ENCODE measurements at places on chromosomes 16 and 17.

- DNase-seq, result no peak
Measured at GRCh38 chr16:86959091-86959651, 358.0 kb downstream of the C16orf95 start.

GRCh38 chr17:47915776-47916398 lies 19.9 kb downstream of the SP2 start:
- no peak for DNase-seq

DNA sequence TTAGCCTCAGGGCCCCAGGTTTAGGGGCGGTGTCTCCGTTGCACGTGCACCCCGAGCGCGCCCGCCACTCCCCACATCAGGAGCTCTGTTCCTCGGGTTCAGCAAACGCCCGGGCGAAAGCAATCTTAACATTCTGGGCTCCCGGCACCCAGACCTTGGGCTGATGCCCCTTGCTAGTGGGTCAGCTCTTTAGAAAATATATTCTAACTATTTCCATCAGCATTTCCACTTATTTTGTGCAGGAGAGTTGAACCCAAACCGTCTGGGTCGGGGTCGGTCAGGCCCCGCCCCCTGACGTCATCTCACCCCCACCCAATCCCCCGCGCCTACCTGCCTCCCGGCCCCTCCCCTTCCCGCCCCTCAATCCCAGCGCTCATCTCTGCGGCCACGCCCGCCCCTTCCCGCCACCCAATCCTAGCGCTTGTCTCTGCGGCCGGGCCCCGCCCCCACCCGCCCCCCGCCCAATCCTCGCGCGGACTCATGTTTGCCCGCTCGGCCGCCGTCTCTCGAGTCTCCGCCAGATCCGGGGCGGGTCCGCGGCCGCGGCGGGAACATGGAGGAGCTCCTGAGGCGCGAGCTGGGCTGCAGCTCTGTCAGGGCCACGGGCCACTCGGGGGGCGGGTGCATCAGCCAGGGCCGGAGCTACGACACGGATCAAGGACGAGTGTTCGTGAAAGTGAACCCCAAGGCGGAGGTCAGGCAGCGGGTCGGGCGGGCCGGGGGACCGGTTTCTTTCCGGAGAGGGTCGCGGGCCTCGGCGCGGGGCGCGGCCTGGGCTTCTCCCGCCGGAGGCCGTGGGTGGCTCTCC lies at the start of gene FN3KRP:
Gene FN3KRP, plus strand, starts transcription at position 504 of the 808 bp plus-strand sequence. Its CDS starts 50 bp downstream, at position 554.
- peak; percentile 79 for DNase-seq

- no peak for DNase-seq
Measured at GRCh38 chr17:6453279-6454024, 9.2 kb downstream of the PIMREG start.

GRCh38 chr16:79415983-79416640 lies 184.4 kb downstream of the MAF start:
- DNase-seq, result no peak

- no peak for DNase-seq
Measured at GRCh38 chr17:5502552-5502951, 16.2 kb downstream of the MIS12 start.

GRCh38 chr17:41212524-41213169 lies 13.8 kb upstream of the KRTAP9-2 start:
- DNase-seq, result no peak

DNA sequence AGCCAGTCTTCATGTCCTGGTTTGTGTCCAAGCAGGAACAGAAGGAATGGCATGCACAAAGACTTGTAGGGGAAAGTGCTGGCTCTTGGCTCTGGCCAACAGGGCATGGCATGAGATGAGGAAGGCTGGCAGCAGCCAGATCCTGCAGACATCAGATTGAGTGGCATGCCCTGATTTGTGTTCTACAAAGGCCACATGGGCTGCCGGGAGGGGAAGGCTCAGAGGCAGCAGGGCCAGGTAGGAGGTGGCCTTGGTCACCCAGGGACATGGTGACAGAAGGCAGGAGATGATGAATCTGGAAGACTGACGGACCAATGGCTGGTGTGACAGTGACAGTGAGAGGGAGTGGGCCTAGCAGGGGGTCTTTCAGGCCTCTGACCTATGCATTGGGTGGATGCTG lies 33.7 kb downstream of the SMPD3 start:
- DNase-seq, result no peak

DNA sequence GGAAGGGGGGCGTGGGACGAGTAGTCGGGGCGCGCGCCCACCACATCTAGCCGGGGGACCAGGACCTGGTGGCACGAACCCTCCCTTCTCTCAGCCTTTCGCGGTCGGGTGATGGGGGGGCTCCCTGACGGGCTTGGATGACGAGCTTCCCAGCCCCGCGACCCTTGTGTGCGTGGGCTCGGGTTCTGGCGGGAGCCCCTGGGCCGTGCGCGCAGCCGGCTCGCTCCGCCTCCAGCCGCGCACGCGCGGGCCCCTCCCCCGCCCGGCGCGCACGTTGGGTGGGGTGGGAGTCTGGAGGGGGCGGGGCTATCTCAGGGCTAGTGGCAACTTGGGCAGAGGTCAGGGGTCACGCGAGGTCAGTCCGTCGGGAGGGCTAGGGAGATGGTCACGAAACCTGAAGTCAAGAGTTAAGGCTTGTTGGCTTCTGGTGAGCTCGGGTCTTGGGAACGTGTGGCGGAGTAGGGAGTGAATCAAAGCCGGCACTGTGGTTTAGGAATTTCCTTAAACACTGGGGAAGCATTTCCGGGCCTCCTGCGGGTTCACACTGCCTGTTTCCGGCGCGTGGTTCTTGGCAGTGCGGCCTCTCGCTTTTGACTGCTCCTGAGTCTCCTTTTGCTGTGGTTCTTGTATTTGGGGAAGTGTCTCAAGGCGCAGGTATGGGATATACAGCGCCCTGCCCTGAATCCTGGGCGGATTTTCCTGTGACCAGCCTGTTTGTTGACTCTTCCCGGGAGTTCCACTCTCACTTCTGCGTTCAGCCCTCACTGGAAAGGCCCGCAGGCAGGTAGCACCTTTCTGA lies at the start of gene SRCAP:
Gene SRCAP, plus strand, starts transcription at position 356 of the 799 bp plus-strand sequence. CDS start 1,654 bp downstream, outside the sequence.
- peak; percentile 90 for DNase-seq

GRCh38 chr17:75774471-75774990 lies 9.5 kb upstream of the GALK1 start:
- DNase-seq, result no peak

GRCh38 chr17:80114758-80115157 lies 13.4 kb downstream of the GAA start:
- no peak for DNase-seq

DNA sequence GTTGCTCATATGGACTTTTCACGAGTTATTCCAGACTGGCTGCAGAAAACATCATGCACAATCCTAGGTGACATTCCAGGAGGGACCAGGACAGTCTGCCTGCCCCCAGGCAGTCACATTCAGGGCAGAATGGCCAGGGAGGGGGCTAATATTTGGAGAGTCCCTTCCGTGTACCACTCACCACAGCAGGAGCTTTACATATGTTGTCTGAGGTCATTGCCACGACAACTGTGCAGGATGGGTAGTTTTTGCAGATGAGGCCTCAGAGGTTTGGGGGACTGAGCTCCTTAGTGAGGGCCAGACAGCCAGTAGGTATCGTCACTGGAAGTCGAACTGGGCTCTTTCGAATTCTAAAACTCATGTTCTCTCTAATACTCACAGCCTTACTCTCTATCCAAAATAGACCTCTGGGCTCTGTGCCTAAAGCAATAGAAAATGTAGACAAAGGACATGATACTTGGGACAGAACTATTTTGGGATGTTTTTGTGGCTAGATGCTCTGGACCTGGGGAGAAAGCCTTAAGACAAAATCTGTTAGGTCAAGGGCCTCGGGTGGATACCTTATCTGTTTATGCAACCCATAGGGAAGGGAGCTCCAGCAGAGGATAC lies 338.5 kb downstream of the MAF start:
- no peak for DNase-seq

GRCh38 chr17:81245024-81245664 lies 6.0 kb downstream of the NDUFAF8 start:
- DNase-seq, result no peak

DNA sequence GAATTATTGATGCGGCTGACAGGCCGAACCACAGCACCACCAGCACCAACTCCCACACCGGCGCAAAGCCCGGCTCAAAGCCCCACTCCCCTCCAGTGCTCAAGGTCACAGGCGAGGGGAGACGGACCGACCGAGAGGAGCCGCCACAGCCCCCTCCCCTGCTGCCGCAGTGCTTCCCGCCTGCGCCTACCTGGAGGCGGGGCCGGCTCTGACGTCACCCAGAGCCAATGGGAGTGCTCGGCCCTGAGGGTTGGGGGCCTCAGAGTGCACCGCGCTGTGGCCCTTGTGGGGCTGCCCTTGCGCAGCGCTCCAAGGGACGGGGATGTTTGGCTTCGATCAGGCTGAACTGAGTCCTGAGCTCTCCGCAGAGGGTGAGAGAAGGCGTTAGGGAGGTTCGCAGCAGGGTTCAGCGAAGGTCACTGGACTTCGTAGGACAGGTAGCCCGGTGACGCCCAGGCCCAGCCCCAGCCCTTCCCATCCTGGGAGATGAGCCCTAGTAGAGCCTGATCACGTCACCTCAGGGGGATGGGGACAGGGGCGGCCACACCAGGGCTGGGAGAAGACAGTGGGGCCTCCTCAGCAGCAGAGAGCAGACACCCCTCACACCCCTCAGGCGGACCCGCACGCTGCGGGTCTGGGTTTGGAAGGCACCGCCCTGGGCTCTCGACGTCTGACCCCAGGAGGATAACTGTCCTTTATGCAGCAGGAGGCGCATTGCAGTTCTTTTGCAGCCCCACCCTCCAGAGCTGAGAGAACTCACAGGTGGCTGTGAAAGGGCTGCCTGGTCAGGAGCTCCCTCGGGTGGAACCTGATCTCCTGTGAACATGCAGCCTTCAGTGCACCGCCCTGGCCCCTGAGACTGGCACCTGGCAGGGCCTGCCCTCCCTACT lies 1.5 kb downstream of the NDRG4 start:
- no peak for DNase-seq

DNA sequence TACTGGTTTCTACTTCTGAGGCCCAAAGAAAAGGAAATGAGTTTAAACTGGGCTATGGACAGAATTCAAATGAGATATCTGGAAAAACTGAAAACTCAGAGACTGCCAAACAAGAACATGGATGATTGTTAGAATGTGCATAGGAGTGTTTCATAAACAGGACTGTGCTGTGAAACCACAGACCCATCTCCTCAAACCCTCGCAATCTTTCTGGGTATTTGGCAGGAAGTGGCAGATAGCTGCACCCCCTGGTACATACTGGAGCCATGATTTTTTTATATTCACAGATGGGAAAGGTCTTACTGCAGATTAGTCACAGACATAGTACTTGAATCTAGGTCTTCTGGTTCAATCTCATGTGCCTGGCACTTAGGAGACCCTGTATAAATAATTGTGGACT lies 145.0 kb downstream of the CCDC182 start:
- peak; percentile 88 for DNase-seq

Measured in MV-4-11 (cell line).